NCI-H2029 treated with DMSO at 0.1 percent for 48 hours (cell line): ENCODE measurements at places on chromosomes 16 and 17.

GRCh38 chr16:80433623-80434022 is 107.2 kb upstream of the DYNLRB2 start:
- DNase-seq: no peak

GRCh38 chr17:81021531-81022343 is 13.2 kb upstream of the BAIAP2 start:
- no peak for DNase-seq

DNA sequence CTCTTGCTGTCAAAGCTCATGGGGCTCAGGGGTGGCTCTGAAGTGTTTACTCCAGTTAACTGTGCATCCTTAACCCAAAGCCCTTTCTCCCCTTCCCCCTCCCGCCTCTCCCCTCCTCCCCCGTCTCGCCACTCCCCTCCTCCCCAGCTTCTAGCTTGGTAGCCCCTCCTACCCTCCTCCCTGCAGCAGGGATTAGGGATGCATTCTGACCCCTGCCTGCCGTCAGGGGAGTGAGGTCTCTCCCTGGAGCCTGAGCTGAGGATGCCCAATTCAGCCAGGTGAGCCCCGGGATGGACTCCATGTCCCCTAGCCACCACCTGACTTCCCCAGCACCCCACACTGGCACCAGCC is 1.6 kb downstream of the HS3ST6 start:
- DNase-seq: no peak

DNA sequence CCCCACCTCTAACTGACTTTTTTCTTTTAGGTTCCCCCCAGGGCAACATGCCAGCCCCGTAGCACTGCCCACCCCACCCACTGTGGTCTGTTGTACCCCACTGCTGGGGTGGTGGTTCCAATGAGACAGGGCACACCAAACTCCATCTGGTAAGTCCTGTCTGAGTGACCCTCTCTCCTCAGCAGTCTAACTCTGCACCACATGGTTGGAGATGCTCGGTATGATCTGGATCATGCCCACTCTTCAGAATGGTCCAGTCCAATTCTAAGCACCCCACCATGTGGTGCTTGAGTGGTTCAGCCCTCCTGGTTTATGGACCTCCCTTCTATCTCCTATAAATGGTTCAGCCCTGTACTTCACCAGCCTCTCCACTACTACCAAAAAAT is 5.9 kb downstream of the KDM6B start:
- no peak for DNase-seq

GRCh38 chr16:4788489-4788889 is 344 bp upstream of the SEPTIN12 start:
- no peak for DNase-seq

GRCh38 chr17:82828875-82829487 is 10.8 kb downstream of the ZNF750 start:
- no peak for DNase-seq

DNA sequence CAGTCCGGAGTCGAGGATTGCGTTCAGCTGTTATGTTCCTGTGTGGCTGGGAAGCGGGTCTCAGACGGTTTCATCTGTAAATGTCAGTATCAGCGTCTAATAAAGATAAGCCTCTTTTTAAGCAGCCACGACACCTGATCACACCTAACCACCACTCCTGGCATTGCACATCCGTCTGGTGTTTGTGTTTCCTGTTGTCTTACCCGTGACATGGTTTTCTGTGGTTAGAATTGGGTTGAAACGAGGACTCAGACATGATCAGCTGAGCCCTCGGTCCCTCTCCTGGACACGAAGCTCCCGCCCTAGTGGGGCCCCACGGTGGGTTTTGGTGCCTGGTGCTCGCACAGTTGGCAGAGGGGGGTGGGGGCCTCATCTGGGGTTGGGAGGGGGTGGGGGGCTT is 18.3 kb downstream of the CPNE7 start:
- DNase-seq: no peak

DNA sequence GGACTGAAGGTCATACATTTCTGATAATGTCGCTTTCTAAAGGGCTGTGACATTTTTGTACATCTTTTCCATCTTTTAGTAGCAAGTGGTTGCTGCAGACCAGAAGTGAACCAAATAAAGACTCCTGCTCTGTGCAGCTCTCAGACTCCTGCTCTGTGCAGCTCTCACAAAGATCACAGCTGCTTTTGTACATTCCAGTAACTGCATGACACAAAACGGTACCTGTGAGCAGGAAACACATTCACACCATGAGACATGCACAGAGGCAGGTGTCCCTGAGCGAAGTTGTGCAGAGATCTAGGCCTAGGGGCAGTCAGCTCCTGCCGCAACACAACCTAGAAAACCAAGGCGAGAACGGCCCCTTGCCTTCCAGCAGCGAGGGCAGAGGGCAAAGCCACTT is 67.5 kb downstream of the KLHDC4 start:
- DNase-seq: no peak

- no peak for DNase-seq
Observed at GRCh38 chr16:25256695-25257469, 763 bp downstream of the ZKSCAN2 start.

- DNase-seq: no peak
Observed at GRCh38 chr16:3086596-3087242, 12.4 kb downstream of the ZSCAN10 start.

DNA sequence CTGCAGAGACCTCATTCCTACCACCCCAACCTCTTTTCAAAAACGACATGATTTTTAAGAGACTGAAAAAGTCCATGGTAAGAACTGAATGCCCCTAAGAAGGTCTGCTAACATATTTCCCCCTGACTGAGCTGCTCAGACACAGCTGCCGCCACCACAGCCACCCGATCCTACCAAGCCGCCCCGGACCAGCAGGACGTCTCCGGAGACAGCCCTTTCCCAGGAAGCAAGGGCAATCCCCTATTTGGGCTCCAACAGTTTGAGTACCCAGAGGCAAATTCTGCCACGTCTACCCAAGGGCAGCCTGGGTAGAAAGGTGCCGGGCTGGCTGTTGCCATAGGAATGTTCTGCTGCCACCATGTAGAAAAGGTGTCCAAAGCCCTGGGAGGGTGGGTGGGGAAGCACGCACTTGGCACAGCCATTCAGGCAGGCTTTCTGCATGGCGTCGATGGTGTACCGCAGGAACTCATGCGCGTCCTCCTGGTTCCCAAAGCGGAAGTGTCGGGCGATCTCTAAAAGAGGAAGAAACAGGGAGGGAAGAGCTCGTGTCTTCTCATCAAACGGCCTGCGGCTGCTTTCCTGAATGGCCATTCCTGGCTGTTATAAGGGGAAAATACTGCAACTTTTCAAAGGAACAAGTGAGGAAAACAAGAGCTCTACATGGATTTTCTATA is 13.6 kb downstream of the USP36 start:
- DNase-seq: no peak

GRCh38 chr17:73288534-73289302 is 23.1 kb downstream of the CDC42EP4 start:
- no peak for DNase-seq

- DNase-seq: no peak
Observed at GRCh38 chr17:50893183-50893993, 27.2 kb upstream of the TOB1 start.

DNA sequence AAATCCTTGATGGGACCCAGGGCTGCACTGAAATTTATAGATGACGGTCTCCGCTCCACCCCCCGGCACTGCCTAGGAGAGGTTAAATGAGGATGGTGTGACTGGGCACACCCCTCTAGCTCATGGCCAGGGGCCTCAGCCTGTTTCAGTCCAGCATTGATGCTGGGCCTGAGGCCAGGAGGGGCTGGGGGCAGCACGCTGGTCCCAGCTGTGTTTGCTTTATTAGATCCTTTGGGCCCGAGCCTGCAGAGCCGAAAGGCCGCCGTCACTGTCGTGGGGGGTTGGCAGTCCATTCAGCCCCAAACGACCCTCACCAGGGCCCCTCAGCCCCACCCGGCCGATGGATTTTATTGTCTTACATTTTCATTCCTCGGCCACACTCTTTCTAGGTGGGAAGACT is 10.8 kb upstream of the DOK4 start:
- DNase-seq: no peak

DNA sequence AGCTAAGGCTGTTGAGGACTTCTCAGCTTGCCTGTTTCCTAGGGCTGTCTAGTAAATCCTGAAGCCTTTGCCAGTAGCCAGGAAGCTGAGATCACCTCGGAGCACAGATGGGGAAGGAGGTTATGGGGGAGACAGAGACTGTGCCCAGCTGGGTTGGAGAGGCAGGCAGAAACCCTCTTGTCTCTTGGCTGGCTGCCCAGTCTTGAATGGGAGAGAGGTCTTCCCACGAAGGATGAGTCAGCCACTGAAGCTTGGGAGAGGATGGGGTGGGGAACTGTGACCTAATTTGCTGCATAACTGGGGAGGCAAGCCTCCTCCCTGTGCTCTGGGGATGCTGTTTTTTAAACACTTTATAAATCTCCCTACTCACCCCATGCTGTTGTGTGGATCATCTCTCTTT is 69.8 kb downstream of the SHISA9 start:
- peak; percentile 80 for DNase-seq

DNA sequence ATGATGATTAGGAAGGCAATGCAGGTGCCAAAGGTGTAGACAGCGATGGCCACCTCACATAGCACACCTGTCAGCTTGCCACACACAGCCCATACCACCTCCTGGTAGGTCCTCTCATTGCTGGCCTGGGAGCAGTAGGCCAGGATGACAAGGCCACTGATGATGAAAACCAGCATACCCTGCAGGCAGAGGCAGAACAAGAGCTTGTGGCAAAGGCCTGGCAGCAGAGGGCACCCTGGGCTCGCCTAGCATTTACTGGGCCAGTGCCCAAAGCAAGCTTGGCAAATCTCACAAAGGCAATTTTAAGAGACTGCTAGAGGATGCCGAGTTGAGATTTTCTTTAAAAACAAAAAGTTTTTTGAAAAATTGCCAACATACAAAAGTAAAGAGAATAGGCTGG is 5.9 kb downstream of the SLC38A7 start:
- DNase-seq: no peak

- DNase-seq: no peak
Observed at GRCh38 chr16:23342083-23342640, 40.1 kb downstream of the SCNN1B start.
